ENCODE measurements at places on chromosomes 3 and 15.
A peak's percentile ranks its signal among the peaks of the same experiment; 100 is the strongest.

- DNase-seq, result no peak
These were observed 11.5 kb downstream of the SLC51A start for GRCh38 chr3:196227629-196228493.

DNA sequence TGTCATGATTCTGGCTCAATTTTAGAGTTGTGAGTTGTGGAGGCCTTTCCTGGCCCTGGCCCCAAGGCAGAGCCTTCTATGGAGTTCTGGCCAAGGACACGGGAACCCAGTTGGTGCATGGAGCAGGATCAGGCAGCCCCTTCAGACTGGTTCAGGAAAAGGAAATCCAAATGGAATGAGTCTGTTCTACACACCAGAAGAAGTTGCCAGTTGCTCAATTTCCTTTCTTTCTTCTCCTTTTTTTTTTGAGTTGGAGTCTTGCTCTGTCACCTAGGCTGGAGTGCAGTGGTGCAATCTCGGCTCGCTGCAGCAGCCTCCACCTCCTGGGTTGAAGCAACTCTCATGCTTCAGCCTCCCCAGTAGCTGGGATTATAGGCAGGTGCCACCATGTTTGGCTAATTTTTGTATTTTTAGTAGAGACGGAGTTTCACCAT lies 28.9 kb upstream of the BHLHE40 start:
- DNase-seq, result no peak

DNA sequence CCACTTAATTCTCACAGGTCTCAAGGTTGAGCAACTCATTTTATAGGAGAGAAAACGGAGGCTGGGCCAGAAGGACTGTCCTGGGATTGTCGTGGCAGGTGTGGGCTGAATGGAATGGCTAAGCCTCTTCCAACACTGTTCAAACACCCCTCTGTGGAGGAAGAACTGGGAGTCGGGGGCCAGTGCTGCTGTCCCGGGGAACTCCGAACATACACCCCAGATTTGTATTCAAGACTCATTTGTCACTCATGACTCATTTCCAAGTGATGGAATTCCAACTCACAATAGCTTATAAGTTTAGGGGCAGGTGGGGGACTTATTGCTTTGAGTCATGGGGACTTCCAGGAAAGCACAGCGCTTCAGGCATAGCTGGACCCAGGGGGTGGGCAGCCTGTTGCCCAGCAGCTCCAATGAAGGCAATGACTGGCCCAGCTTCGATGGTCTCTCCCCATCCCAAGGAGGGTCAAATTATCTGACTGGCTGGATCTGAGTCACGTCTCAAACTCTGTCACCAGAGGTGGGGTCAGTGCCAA lies 72.5 kb downstream of the TM2D3 start:
- no peak for DNase-seq

DNA sequence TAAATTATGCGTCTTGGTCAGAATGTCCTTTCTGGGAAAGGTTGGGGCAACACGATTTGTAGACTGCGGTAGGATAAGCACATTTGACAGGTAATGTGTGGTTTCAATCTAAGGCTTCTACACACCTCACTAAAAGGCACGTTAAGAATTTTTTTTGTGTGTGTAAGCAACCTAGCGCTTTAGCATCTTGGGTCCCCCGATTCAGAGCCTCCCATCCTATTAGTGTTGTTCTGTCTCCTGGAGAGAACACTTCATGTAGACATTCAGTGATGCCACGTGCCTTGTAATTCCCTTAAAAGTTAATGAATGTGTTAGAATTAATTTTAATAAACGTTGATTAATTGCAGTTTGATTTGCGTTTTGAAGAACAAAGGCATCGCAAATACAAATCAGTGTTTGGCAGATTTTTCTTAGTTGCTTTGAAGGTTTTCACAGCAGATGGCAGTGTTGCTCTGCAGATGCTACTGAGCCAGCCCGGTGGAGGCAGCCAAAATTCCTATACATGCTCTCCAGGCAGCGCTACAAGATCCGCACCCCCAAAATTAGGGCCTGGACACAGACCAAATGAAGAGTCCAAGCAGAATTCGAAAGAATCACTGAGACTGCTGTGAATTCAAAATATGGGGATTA lies 63.5 kb downstream of the OTOL1 start:
- no peak for DNase-seq

DNA sequence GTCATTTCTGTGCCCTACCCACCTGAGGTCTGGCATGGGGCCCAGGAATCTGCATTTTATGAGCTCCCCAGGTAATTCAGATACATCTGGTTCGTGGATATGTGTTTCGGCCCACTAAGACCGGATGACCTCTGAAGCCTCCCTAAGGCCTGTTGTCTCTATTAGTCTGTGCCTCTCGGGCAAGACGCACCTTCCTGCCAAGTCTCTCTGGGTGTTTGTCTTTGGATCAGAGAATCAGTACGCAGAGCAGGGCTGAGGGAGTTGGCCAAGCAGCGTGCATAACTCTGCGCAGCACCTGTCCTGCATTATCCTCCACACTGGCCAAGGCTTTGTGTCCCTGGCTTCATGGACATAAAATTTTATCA lies 181.0 kb downstream of the THSD4 start:
- no peak for DNase-seq

DNA sequence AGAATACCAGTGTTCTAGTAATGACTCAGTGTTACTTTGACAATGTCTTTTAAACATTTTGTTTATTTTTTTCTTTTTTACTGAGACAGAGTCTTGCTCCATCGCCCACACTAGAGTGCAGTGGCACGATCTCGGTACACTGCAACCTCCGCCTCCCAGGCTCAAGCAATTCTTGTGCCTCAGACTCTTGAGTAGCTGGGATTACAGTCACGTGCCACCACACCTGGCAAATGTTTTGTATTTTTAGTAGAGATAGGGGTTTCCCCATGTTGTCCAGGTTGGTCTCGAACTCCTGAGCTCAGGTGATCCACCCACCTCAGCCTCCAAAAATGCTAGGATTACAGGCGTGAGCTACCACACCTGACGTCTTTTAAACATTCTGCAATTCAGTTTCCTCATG lies 15.7 kb downstream of the AQR start:
- no peak for DNase-seq

GRCh38 chr3:125050488-125051090 lies 5.2 kb downstream of the HEG1 start:
- no peak for DNase-seq

- DNase-seq, result no peak
These were observed 30.2 kb downstream of the ZXDC start for GRCh38 chr3:126445506-126445905.

GRCh38 chr3:83670416-83670815 lies 1288.4 kb upstream of the CADM2 start:
- DNase-seq, result no peak

DNA sequence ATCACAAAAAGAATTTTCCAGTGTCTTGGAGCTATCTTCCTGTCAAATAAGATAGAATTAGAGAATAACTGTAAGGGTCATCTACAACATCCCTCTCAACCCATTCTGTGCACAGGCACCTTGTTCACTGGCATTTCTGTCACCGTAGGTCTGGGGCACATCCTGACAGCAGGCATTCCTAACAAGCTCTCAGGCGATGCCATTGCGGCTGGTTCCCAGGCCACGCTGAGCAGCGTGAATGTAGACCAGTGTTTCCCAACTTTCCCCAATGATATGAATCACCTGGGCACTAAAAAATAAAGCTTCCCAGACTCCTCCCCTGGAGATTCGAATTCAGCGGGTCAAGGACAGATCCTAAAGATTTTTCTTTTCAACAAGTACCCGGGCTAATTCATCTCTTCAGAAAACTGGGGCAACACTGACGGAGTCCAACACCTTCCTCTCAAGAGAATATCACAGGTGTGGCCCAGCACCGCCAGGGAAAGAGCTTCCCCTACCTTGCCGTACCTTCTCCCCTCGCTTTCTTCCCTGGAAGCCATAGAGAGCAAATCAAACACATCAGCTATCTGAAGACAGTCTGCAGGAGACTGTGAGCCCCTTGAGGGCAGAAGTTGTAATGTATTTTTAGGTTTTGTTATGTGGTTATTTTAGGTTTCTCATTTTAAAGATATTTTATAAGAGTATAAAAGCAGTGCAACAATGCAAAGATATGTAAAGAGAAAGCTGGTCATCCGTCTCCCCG lies 143.4 kb downstream of the LIPC start:
- DNase-seq, result no peak

DNA sequence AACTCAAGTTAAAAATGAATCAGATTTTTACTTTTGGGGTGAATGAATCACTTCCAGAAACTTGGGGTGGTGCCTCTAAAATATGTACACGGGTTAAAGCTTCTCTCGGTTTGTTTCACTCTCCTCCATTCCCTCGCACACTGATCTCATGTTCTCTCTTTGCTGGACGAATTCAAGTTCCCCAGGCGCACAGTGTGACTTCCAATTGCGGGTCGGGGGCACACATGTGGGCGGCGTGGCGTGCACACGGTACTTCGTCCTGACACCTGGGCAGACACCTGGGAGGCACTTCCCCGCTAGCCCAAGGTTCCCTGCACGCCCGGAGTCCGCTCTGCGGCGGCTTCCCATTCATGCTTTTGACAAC lies 692 bp downstream of the SCAANT1 start:
- DNase-seq, result no peak

DNA sequence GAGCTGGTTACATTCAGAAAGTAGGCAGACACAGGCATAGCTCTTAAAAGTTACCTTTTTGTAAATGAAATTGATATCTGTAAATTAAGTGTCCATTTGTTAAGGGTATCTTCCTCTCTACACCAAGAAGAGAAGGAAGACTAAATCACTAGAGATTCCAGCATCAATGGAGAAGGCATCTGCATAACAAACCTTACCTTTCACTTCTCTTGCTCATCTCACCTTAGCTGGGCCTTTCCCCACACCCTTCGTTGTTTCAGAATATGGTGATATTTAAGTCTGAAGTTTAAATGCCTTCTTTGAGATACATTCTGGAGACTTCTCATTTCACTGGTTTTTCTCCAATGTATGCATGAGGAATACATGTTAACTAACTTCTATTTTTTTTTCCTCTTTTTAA lies 54.5 kb upstream of the TGFBR2 start:
- DNase-seq, result no peak

DNA sequence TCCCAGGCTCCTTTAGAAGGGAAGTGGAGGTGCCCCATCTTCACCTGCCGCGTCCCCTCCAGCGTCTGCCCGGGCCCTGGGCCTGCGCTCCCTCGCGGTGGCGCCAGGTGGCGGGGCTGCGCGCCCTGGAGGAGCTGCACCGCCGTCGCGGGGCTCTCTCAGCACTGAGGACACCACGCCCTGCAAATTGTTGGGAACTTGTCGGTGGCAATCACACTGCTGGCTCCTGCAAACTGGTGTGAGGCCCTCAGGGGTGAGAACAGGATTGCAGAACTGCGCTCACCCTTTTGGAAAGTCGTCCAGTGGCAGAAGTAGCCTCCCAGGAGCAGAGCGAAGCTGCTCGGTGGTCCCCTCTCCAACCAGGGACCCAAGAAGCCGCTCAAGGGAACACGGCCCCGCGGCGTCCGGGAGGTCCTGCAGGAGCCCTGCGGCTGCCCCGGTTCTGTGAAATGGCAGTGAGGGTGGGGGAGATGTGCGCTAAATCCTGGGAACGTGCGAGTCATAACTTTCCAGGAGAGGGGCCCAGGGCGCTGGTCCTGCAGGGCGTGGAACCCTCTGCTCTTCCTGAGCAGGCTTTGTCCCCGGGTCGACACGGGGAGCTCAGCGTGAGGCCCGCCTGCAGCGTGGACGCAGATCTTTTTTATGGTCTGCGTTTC lies 995 bp upstream of the LRRK1 start:
- DNase-seq, result peak; percentile 58

DNA sequence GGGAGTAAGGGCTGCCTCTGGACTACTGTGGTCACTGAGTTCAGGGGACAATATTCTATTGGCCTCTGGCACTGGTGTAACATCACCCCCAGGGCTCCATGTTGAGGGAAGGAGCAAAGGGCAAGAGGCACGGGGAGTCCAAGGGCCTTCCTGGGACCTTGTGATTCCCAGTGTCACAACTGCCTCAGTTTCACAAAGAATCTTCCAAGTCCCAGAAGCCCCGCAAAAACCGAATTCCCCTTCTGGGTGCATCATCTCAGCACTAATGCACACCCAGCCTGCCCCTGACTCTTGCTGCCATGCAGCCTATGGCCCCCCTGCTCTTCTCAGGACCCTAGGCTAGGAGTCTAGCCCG lies 5.5 kb downstream of the AMOTL2 start:
- no peak for DNase-seq

- DNase-seq, result no peak
These were observed 27.6 kb upstream of the GPR171 start for GRCh38 chr3:151230646-151231045.

GRCh38 chr3:171186383-171186782 lies 159.9 kb upstream of the SLC2A2 start:
- DNase-seq, result no peak

GRCh38 chr3:64687781-64688604 lies at the start of gene ADAMTS9:
Gene ADAMTS9 (minus strand): TSS chr3:64688000. CDS start chr3:64687657, 343 bp downstream.
- DNase-seq, result no peak

GRCh38 chr3:46670000-46670890 lies 23.2 kb downstream of the ALS2CL start:
- no peak for DNase-seq

GRCh38 chr15:27595211-27595610 lies 503.9 kb downstream of the OCA2 start:
- DNase-seq, result no peak

- no peak for DNase-seq
These were observed 45.2 kb downstream of the RBPMS2 start for GRCh38 chr15:64730151-64730550.

DNA sequence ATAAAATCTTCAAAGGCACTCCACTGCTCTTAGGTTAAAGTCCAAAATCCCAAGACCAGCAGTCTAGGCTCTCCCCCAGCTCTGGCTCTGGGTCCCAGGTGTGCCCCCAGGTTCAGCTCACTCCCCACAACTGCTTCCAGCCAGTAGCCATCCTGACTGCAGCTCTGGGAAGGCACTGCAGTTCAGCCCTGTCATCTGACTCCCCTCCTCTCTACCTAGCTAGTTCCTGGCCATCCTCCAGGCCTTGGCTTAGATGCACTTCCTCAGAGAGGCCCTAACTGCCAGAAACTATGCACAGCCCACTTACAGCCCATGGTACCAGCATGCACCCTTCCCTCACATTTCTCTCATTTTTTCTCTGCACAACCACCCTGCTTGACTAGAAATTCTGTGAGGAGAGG lies 25.5 kb downstream of the TBC1D2B start:
- no peak for DNase-seq

DNA sequence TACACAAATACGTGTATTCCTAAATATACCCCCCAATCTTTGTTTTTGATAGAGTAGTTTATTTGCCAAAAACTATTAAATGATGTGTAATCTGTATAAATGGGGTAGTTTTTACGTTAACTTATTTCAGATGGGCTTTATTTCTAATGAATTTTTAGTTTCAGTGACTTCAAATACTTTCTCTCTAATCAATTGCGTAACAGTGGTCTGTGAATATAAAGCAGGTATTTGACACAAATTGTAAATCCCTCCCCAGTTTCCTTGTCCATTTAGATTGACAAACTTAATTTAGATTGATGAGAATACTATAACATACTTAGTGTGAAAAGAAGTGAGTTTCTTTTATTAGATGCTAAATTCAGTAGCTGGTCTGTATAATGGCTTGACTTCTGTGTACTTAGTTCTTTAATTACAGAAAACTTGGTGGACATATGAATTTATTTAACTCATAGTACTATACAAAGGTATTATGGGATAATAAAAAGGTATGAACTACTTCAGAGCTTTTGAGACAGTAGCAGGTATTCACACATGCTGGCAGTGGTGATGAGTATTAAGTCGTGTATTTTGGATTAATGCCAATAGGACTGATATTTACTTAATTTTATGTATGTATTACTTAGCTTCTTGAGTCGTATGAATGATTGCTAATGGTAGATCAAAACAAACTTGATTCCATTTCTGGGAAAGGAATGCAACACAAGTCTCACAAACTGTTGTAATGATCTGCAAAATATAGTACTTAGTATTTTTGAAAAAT lies 81.6 kb downstream of the STT3B start:
- DNase-seq, result no peak
